ENCODE measurements at places on chromosomes 13 and 19. TPM values are rescaled to one million over a fixed set of nuclear protein-coding genes. Genes with fewer than 3 reads are reported as not detected.

Gene PEG3
- total RNA-seq: not detected

Gene ZNF443
- total RNA-seq: 6.5 TPM

Gene SHANK1
- not detected for total RNA-seq

Gene ZNF611
- total RNA-seq: 32.5 TPM

Gene ICAM5
- total RNA-seq: 0.35 TPM

All from activated naive CD4-positive, alpha-beta T cell treated with anti-CD3 and anti-CD28 coated beads, Interleukin-2, amount 10 ng/mL, durations not matched to agents 5 hours and 36 hours (primary cell).